ENCODE measurements at places on chromosomes 1 and 21. TPM values are rescaled to one million over a fixed set of nuclear protein-coding genes. Genes with fewer than 3 reads are reported as not detected.

- no peak overlapping the region for H3K4me3 ChIP-seq
- DNase-seq = no peak
- H3K27ac ChIP-seq = no peak overlapping the region
- no peaks in the 10 kb centered on the region for H3K27me3 ChIP-seq
- H3K4me1 ChIP-seq = no peaks in the 10 kb centered on the region
Measured at GRCh38 chr1:43381612-43382011, 8.0 kb downstream of the MED8 start.

DNA sequence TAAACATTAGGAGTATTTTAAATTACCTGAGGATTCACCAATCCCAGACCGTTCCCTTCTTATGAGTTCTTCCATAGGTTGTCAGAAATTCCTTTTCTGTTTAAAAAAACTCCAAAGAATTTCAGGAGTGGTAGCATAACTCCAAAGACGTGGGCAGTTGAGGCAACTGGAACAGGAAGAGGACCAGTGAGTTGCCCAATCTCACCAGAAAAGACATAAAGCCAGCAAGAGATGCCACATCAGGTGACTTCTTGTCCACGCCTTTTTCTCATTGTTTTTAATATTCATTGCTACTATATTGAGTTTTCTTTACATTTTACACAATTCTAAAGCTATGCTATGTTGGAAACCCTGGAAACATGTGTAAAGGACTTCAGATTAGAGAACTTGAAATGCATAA lies 88.1 kb upstream of the JAK1 start:
- no peak for DNase-seq
- H3K4me1 ChIP-seq = no peaks in the 10 kb centered on the region
- H3K27ac ChIP-seq = no peak overlapping the region
- no peak overlapping the region for H3K4me3 ChIP-seq
- peaks cover 9% of the 10 kb centered on the region for H3K36me3 ChIP-seq

DNA sequence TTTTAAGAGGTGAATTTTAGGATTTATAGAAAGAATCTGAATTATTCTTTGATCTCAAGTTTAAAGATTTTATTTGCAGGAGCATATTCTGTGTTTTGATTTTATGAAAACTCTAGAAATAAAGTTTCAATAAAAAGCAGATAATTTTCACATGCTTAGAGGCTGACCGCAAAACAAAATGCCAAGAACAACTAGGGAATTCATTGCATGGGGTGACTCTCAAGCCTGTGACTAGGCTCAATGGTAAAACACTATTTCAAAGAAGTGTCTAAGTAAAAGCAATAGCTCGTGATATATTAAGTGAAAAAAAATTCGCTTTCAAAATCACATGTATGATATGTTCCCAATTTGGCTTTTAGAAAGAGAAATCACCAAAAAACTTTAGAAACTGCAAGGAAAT lies 49.6 kb downstream of the RPL5 start:
- H3K4me3 ChIP-seq = no peak overlapping the region
- H3K27me3 ChIP-seq = no peaks in the 10 kb centered on the region
- H3K4me1 ChIP-seq = peaks cover 5% of the 10 kb centered on the region
- DNase-seq = no peak

DNA sequence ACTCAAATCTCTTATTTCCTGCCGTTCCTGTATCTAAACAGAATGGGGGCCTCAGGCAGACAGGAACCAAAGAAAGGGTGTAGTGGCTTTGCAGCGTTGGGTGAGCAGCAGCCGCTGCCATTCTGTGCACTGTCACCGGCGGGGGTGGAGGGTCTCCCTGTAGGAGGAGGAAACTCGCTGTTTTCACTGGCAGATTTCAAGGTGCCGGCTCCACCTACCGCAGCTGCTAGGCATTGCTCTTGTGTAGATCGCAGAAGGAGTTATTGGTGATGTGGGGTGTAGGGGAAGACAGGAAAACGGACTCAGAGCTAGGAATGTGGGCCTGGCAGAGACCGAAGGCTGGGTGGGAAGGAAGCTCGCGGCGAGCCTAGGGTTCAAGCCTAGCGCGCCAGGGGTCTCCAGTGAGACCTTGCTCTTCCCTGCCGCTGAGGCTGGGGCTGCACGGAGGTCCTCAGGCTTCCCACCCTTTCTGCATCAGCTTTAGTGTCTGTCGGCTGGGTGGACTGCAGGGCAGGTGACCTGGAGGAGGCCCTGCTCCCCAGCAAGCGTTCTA lies 20.8 kb downstream of the ATP5PO start:
- no peaks in the 10 kb centered on the region for H3K27me3 ChIP-seq
- no peaks in the 10 kb centered on the region for H3K36me3 ChIP-seq
- peak overlapping the region; percentile 76 for H3K27ac ChIP-seq
- peak overlapping the region; percentile 39 for H3K4me3 ChIP-seq
- H3K4me1 ChIP-seq = peaks cover 11% of the 10 kb centered on the region
- peak; percentile 95 for DNase-seq

Gene CD247
- 1.2 TPM for polyA plus RNA-seq

Gene RHCE
- polyA plus RNA-seq = 0.38 TPM

DNA sequence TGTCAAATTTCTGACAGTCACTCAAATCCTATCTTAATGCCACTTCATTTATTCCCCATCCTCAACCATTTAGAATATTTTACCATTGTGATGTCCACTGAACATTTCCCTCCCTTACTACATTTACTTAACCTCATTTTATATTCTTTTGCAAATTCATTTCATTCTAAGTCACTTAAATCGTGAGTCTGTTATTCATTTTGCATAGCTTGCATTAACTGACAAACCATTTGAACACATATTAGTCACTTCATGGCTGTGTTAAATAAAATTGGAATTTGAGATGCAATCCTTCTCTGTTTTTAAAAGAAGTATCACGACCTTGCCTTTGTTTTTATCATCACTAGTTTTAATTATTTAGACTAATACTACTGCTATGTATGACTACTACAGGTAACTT lies 199.4 kb upstream of the COL11A1 start:
- no peak overlapping the region for H3K27ac ChIP-seq
- no peak for DNase-seq
- no peaks in the 10 kb centered on the region for H3K36me3 ChIP-seq
- H3K27me3 ChIP-seq = no peaks in the 10 kb centered on the region
- no peaks in the 10 kb centered on the region for H3K4me1 ChIP-seq

Gene KCNA10
- not detected for polyA plus RNA-seq

DNA sequence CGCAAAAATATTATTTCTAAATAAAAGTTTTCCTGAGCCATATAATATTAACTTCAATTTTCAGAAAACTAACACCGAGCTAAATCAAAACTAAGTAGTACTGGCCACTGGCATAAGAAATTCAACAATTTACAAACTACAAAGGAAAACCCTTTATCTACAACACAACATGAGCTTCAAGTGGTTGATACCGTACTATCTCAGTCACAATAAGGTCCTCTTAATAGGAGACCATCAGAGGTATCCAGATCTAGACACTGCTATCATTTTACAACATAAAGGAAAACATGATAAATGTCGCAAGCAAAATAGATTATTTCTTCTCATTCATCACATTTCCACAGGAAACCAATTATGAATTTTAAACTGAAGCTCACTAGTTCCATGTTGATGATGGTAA lies 39.5 kb downstream of the GATAD2B start:
- H3K4me3 ChIP-seq = no peak overlapping the region
- no peaks in the 10 kb centered on the region for H3K27me3 ChIP-seq
- DNase-seq = no peak
- no peaks in the 10 kb centered on the region for H3K36me3 ChIP-seq
- H3K4me1 ChIP-seq = peaks cover 27% of the 10 kb centered on the region

Gene C1QTNF12
- 4.2 TPM for polyA plus RNA-seq

- no peak overlapping the region for H3K4me3 ChIP-seq
- no peaks in the 10 kb centered on the region for H3K27me3 ChIP-seq
- no peak overlapping the region for H3K27ac ChIP-seq
- H3K4me1 ChIP-seq = no peaks in the 10 kb centered on the region
- H3K36me3 ChIP-seq = no peaks in the 10 kb centered on the region
Measured at GRCh38 chr21:30189773-30190172, 23.2 kb upstream of the CLDN17 start.

GRCh38 chr1:201653883-201654282 lies 115.0 kb downstream of the NAV1 start:
- H3K36me3 ChIP-seq = no peaks in the 10 kb centered on the region
- H3K4me1 ChIP-seq = peaks cover 39% of the 10 kb centered on the region

Gene CNKSR1
- polyA plus RNA-seq = 9.8 TPM

GRCh38 chr1:154877370-154877974 lies 7.4 kb upstream of the KCNN3 start:
- DNase-seq = no peak
- H3K27me3 ChIP-seq = no peaks in the 10 kb centered on the region
- no peak overlapping the region for H3K4me3 ChIP-seq
- H3K27ac ChIP-seq = no peak overlapping the region

DNA sequence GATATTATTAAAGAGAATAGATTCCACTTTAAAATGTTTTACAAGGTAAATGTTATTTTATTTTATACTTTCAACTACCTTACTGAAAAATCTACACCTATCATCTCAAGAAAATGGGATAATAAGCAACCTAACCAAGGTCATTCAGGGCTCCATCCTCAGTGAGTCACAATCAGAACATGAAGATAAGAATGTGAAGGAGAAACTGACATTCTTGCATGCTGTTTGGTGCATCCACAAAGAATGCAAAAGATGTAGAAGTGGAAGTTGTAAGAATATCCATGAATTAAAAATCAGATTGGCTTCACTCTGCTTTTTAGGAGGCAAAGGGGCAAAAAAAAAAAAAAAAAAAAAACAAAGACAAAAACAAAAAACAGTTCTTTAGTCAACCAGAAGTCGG lies 6.5 kb downstream of the WARS2 start:
- H3K4me3 ChIP-seq = no peak overlapping the region
- H3K4me1 ChIP-seq = 0 out of 2 replicates have a peak, but pooled peaks cover under 1% of the 10 kb centered on the region
- H3K27me3 ChIP-seq = no peaks in the 10 kb centered on the region
- H3K27ac ChIP-seq = no peak overlapping the region

Gene SPRR2F
- 0.44 TPM for polyA plus RNA-seq

GRCh38 chr1:27394925-27395324 lies 2.5 kb downstream of the GPR3 start:
- DNase-seq = no peak
- no peak overlapping the region for H3K4me3 ChIP-seq
- H3K27ac ChIP-seq = no peak overlapping the region
- H3K4me1 ChIP-seq = peaks cover 23% of the 10 kb centered on the region

- peak; percentile 2 for DNase-seq
- no peaks in the 10 kb centered on the region for H3K36me3 ChIP-seq
- no peaks in the 10 kb centered on the region for H3K27me3 ChIP-seq
- no peak overlapping the region for H3K27ac ChIP-seq
Measured at GRCh38 chr1:198491028-198491427, 49.5 kb downstream of the ATP6V1G3 start.

DNA sequence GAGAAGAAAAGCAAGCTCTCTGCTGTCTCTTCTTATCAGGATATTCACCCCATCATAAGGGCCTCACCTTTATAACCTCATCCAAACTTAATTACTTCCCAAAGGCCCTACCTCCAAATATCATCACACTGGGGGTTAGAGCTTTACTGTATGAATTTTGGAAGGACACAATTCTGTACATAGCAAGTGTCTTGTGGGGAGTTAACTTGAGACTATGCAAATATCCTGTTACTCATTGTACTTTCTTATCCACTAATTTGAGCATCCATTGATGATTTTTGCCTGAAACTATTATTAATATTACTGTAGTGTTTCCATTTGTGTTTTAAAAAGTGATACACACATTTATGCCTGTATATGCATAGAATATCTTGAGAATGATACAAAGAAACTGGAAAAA lies 129.1 kb upstream of the IVNS1ABP start:
- H3K36me3 ChIP-seq = no peaks in the 10 kb centered on the region
- no peaks in the 10 kb centered on the region for H3K4me1 ChIP-seq
- no peak overlapping the region for H3K27ac ChIP-seq
- no peak overlapping the region for H3K4me3 ChIP-seq
- no peaks in the 10 kb centered on the region for H3K27me3 ChIP-seq

Gene S100A14
- 0.53 TPM for polyA plus RNA-seq

Gene ACTL8
- polyA plus RNA-seq = 0.71 TPM

DNA sequence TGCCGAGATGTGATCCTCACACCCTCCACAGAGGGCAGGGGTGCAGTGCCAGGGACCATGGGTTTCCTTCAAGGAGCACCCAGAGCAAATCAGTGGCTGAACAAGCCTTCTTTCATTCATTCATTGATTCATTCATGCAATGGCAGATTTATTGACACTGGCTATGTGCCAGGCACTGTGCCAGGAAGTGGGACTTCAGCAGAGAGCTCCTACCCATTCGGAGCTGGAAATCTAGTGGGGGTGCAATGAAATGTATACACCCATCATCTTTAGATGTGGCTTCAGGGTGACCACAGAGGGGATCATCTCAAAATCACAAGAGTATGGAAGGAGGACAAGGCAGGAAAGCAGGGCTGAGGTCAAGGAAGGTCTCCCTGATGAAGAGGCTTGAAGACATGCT lies 18.9 kb downstream of the SLC6A9 start:
- no peaks in the 10 kb centered on the region for H3K36me3 ChIP-seq
- no peaks in the 10 kb centered on the region for H3K4me1 ChIP-seq
- no peak for DNase-seq
- no peak overlapping the region for H3K27ac ChIP-seq
- no peaks in the 10 kb centered on the region for H3K27me3 ChIP-seq
- no peak overlapping the region for H3K4me3 ChIP-seq

Gene CD34
- polyA plus RNA-seq = 0.18 TPM

Gene STMN1
- 1,567 TPM for polyA plus RNA-seq

DNA sequence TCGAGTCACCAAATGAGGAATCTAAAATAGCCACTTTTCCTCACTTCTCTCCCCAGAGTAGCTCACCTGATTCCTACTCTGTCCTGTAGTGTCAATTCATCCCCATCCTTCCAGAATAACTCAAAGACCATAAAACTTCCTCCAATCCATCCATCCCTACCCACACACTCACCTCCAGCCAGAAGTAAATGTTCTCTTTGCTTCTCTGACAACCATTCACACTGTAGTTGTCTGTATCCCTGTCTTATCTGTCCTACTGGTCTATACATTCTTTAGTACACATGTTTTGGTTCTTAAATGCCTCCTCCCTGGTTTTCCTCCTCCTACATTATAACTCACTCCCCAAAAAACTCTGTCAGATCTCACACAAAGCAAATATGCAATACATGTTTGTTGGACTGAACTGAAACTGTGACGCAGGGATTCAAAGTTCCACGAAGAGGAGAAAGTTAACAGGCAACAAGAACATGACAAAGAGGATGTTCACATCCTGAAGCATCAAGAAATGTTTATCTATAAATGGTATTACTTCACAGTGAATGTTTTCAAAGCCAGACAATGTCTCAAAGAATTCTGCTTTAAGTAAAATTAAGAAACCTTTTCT lies 11.0 kb downstream of the TP53BP2 start:
- no peak overlapping the region for H3K4me3 ChIP-seq
- H3K27me3 ChIP-seq = no peaks in the 10 kb centered on the region
- H3K36me3 ChIP-seq = no peaks in the 10 kb centered on the region
- peaks cover 48% of the 10 kb centered on the region for H3K4me1 ChIP-seq

Gene DNASE2B
- polyA plus RNA-seq = not detected

DNA sequence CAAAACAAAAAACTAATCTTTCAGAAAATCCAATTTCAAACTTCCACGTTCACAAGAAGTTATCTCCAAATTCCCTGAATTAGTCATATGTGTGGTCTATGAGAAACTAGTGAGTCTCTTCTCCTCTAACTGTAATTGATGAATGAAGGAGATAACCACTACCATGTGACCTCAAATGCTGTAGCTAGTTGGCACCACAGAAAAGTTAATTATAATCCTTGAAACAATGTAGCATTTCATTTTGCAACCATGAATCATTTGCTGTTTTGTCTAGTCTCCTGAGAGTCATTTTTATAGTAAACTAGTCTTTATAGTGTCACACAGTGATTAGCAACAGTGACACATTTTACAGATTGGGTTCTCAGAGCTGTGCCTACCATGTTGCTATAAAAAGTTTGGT lies 287.5 kb downstream of the LRRIQ3 start:
- no peaks in the 10 kb centered on the region for H3K27me3 ChIP-seq
- no peak overlapping the region for H3K27ac ChIP-seq
- H3K4me1 ChIP-seq = no peaks in the 10 kb centered on the region
- no peak overlapping the region for H3K4me3 ChIP-seq
- DNase-seq = no peak
- H3K36me3 ChIP-seq = no peaks in the 10 kb centered on the region

Measured in GM23338 (cell line).